CD4-positive, alpha-beta T cell treated with Interleukin-15 for 1 hour (primary cell): ENCODE measurements at places on chromosomes 7 and 10.
A peak's percentile ranks its signal among the peaks of the same experiment; 100 is the strongest.

- DNase-seq: no peak
Measured at GRCh38 chr10:64571056-64571455, 1049.9 kb downstream of the REEP3 start.

GRCh38 chr10:71836596-71836974, 14.5 kb downstream of the PSAP start:
- no peak for DNase-seq

GRCh38 chr7:151309311-151309710, 32.3 kb upstream of the NUB1 start:
- no peak for DNase-seq

- DNase-seq: no peak
Measured at GRCh38 chr7:27128776-27129728, 1.5 kb downstream of the HOXA4 start.

DNA sequence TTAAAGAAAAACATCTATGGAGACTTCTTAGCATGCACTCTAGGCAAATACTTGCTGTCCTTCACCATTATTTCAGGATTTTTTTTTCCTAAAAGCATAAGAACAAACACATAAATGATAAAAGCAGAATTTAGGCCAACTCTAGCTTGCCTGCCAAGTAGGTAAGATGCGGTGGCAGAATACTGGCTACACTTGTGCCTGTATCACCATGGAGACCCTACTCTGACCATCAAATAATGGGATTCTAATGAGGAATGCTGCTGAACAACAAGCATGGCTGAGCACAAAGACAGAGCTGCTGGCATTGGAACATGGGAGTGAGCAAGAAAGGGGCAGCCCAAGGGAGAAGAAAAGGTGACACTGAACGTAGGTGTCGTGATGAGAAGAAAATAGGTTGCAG, 18.5 kb upstream of the TAS2R40 start:
- no peak for DNase-seq

- DNase-seq: no peak
Measured at GRCh38 chr7:11256501-11256900, 282.8 kb downstream of the PHF14 start.

DNA sequence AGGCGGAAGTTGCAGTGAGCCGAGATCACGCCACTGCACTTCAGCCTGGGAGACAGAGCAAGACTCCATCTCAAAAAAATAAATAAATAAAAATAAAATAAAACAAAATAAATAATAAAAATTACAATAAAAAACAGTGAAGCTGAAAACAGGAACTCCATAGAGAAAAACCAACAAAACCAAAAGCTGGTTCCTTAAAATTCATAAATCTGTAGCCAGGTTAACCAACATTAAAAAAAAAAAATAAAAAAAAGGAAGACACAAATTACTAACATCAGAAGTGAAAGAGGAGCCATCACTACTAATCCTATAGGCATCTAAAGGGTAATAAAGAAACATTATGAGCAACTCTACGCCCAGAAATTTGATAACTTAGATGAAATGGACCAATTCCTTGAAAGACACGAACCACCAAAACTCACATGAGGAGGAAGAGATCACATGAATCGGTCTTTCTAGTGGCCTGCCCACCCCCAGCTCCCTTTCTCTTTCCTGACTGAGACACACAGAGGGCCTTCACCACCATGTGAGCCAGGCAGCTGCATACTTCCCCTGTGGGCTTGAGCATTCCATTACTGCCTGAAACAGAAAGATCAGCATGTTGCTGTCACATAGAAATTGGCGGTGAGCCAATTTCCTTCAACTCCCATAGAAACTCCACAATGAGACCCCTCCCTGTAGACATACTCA, 208.7 kb downstream of the MAD1L1 start:
- peak; percentile 34 for DNase-seq

DNA sequence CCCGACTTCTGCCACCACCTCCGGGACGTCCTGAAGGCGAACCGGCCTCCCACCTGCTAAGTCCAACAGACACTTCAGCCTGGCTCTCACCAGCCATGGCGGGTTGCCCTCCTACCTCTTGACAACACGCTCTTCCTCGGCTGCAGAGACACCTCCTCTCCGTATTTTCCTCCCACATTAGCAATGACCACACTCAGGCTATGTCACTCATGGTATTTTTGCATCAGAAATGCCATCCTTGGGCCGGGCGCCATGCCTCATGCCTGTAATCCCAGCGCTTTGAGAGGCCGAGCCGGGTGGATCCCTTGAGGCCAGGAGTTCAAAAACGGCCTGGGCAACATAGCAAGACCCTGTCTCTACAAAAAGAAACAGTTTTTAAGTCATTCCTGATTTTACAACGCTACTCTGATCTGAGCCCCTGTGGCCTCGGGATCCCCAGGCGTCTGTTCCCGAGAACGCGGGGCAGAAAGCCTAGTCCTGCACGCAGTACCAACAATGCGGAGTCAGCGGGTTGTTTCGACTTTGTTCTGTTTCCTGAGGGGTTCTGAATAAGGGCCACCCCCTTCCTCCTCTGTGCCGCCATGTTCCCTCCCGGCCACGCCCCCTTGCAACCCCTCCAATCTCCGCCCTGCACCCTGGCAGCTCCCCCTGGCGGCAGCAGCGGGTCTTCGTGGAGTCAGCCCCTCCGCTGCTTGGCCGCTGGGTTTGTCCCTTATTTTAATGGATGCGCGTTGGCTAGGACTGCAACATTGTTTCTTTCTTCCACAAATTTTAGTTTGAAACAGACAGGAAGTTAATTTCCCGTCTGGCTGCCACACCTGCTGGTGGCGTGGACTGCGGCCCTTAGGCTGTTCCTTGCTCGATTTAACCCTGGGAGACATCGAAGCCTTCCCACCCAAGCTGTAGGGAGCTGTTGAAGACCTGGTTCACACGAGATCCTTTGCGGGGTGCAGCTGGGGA, 9.7 kb upstream of the ZFAND2A start:
- DNase-seq: peak; percentile 91

DNA sequence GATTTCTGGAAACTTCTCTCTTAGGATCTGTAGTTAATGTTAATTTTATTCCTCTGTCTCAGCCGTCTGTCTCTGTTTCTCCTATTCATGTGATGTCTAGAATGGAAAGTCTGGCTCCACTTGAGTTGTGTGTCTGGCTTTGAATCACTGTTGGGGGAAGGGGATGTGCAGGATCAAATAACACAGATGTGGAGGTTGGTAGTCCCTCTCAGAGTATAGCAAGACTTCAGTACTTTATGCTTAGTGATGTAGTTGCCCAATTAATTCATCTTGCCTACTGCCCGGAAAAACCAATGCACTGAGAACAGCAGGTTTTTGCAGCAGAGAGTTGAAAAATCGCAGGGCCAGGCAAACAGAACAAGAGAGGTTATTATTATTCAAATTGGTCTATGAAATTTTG, 79.2 kb downstream of the PHTF2 start:
- no peak for DNase-seq

DNA sequence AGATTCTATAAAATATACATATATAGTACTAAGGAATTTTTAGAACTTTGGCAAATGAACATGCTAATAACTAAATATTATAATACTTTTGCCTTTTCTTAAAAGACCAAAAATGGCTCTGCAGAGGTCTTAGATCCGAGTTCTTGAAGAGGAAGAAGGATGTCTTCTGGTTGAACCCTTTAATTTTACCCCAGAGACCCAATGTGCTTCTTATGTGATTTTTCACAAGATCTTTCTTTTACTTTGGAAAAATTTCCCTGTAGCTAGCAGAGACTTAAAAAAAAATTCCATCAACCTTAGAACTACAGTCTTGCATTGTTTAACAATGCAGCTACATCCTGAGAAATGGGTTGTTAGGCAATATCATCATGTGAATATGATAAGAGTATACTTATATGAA, 663.2 kb downstream of the PARD3 start:
- DNase-seq: no peak

GRCh38 chr7:45163692-45164052, 6.1 kb downstream of the RAMP3 start:
- DNase-seq: peak; percentile 4
